Epithelial cell of esophagus (primary cell): ENCODE measurements at places on chromosomes 5 and 9.

DNA sequence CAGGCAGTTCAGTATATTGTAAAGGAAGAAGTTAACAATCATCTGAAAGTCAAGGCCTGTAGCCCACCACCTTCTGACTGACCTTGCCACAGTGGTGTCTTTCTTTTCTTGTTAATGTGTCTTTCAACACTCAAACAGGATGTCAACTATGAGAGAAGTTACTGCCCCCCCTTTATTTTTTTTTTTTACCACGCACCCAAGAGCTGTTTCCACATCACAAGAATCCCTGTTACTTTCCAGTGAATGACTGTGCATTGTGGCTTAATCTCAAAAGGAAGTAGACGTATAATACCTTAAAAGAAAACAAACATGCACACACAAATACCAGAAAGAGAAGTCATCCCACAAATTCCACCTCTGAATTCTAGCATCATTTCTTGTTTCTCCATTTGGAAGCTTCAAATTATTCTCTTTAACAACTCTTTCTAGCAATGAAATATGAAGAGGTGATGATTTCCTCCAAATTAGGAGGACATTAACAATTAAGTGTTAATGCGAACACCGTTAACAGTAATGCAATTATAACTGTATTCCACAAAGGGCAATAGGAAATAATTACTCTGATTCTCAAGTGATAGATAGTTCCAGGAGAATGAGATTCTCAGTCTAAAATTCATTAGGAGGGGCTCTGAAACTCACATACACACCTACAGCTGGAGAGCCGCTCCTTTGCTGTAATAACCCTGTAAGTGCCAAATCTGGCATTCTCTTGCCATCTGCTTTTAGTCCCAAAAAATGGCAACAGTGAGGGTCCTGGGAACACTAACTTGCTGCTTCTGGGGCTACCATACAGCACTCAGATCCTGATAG, 201.0 kb downstream of the EFNA5 start:
- DNase-seq: peak; percentile 95

GRCh38 chr9:2181792-2182191, 166.6 kb downstream of the SMARCA2 start:
- DNase-seq: peak; percentile 60

- DNase-seq: peak; percentile 83
These were observed 4.6 kb downstream of the SIT1 start for GRCh38 chr9:35646153-35646532.

DNA sequence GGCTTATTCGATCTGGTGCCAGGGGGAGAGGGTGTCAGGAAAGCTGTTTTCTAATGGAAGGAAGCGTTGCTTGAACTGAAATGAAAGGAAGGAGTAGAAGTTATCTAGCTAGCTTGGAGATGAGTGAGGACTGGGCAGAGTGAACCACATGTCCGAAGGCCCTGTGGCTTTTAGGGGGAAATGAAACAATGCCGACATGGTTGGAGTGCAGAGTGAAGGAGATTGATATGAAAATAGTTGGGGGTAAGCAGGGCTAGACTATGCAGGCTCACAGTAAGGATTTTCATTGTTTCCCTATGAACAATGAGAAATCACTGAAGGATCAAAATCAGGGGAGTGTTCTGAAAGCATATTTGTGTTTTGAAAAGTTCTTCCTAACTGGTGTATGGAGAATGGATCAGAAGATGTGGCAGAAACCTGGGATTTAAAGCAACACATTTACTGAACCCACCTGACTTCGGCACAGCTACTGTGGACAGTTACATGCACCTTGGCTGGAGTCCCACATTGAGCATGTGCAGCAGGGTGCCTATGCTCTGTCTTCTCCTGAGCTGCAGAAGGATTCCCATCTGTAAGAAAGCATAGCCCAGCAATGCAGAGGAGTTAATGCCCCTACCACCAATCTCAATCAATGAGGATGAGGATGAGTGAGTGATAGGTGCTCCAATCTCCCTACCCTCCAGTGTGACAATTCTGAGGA, 144.4 kb upstream of the TBCA start:
- no peak for DNase-seq

DNA sequence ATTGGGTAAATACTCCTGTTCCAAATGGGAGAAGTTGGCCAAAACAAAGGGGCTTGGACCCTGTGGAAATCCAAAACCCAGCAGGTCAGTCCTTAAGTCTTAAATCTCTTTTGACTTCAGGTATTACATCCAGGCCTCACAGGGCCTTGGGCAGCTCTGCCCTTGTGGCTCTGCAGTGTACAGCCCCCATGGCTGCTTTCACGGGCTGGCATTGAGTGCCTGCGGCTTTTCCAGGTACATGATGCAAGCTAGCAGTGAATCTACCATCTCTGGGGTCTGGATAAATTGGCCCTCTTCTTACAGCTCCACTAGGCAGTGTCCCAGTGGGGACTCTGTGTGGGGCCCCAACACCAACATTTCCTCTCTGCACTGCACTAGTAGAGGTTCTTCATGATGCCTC, 308.5 kb upstream of the ARRDC3 start:
- DNase-seq: no peak

DNA sequence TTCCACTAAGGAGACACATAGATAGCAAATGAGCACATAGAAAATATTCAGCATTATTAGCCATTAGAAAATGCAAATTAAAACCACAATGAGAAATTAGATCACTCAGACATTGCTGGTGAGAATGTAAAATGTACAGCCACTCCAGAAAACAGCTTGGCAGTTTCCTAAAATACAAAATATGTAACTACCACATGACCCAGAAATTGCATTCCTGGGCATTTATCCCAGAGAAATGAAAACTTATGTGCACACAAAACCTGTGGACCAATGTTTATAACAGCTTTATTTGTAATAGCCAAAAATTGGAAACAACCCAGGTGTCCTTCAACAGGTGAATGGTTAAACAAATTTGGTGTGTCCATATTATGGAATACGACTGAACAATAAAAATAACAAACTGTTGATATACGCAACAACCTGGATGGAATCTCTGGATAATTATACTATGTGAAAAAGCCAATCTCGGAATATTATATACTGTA, 34.8 kb upstream of the SHC3 start:
- no peak for DNase-seq

DNA sequence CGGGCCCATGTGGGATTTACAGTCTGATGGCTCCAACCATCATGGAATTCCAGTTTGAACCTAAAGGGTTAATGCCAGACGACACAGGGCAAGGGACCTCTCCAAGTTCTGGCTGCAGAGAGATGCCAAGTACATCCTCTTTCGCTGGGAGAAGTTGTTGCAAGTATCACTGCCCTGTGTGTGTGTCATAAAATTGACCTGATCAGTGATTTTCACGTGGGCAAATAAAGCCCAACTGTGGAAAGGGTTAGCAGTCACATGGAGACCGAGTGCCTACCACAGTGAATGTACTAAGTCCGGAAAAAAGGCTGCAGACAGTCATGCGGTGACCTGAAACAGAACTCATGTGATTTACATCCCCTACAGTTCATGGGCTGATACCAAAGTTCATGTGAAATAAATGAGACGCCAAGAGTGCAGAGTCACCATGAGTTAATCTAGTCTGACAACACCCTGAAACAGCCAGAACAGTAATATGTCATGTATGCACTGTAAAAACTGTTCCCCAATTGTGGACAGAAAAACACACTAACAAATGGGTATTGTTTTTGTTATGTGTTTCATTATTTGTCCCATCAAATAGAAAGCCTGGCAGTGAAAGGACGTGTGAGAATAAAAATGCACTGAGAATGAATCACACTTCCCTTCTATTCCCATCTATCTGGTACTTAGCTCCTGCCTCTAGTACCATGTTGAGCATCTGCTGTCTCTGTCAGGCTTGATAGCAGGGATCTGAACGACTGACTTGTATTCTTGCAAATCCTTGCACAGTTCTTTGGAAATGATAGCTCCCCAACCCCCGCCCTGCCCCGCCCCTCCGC, 115.7 kb downstream of the SUSD1 start:
- DNase-seq: peak; percentile 87

GRCh38 chr5:1115123-1115815, 3.4 kb upstream of the SLC12A7 start:
- DNase-seq: no peak

DNA sequence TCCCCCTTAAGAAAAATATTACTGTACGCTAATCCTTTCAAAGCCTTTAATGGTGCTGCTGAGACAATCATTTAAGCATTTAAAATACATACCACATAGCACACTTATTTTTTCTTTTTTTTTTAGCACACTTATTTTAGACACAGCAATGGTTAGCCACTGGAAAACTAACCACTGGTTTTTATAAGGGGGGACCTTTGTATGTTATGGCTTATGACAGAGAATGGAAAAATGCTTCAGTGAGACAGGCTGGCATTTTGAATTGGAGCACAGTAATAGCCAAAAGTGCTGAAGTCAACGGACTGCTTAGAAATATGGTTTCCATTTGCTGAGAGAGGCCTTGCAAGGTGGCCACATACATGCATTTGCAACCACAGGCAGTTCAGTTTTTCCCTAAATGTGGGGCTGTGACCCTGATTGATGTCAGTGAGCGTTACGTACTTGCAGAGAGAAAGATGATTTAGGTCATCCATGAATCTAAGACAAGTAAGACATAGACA, 28.5 kb downstream of the AOPEP start:
- no peak for DNase-seq
